ENCODE measurements at places on chromosomes 16 and 17.

GRCh38 chr17:79988185-79988971 is 47.3 kb downstream of the TBC1D16 start:
- no peak for DNase-seq

GRCh38 chr16:51030516-51030915 is 120.6 kb downstream of the SALL1 start:
- no peak for DNase-seq

- no peak for DNase-seq
These were observed 159.8 kb downstream of the COPRS start for GRCh38 chr17:31699281-31699680.

GRCh38 chr16:67055712-67056487 is 27.0 kb downstream of the CBFB start:
- no peak for DNase-seq

DNA sequence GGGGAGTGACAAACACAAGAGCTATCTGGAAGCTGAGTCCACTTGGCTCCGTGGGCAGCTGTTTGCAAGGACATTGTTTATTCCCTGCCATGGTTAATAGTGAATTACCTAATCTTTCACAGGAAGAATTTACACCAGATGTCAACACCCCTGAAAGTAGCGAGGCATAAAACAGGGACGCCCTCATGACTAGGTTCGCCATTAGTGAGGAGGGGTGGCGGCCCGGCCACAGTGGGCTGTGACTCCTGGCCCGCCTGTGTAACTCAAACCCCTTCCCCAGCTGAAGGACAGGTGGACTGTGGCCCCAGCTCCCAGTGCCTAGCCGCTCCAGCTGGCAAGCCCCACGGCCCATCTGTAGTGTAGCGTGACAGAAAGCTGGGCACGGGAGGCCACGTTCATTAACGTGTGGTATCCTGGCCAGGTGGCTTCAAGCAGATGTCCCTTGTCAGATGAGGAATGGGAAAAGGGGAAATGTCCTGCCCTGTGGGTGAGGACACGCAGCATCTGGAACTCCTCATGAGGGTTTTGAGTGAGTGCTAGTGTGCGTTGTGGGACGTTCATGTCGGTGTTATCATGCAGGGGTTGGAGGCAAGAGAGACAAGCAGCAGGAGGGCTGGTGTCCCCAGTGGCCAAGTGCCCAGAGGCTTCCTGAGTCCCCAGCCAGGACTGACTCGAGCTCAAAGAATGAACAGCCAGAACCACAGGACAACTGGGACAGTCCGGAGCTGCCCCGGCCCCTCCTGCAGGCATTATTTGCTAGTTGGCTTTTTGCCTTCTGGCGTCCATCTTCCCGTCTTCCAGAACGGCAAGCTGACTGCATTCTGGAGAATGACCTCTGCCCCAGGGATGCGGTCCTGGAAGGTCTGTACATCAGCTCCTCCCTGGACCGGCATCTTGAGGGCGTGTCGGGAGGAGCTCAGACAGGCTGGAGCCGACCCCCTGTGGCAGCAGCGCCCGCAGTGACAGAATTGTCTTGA is 19.2 kb downstream of the KDM8 start:
- DNase-seq: no peak

DNA sequence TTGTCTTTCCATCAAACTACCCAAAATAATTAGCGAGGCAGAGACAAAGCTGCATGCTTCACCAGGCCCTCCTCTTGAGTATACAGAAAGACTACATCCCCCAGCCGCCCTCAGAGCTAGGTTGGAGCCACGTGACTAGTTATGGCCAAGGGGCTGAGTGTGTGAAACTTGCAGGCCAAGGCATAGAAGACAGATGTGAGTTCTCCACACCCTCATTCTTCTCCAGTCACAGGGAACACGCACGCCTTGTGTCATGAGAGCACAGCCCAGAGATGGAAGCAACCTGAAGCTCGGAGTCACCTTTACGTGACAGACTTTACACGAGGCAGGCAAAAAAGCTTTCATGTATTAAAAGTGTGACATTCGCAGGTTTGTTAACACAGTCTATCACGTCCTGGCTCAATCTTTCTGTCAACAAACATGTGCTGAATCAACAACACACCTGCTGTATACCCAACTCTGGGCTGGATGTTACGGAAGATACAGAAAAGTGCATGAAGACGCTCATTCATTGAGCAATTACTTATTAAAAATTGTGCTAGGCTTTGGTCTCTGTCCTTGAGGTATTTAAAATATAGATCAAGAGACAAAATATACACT is 38.3 kb downstream of the STX8 start:
- DNase-seq: no peak

GRCh38 chr16:66304961-66305360 is 61.5 kb upstream of the CDH5 start:
- no peak for DNase-seq

DNA sequence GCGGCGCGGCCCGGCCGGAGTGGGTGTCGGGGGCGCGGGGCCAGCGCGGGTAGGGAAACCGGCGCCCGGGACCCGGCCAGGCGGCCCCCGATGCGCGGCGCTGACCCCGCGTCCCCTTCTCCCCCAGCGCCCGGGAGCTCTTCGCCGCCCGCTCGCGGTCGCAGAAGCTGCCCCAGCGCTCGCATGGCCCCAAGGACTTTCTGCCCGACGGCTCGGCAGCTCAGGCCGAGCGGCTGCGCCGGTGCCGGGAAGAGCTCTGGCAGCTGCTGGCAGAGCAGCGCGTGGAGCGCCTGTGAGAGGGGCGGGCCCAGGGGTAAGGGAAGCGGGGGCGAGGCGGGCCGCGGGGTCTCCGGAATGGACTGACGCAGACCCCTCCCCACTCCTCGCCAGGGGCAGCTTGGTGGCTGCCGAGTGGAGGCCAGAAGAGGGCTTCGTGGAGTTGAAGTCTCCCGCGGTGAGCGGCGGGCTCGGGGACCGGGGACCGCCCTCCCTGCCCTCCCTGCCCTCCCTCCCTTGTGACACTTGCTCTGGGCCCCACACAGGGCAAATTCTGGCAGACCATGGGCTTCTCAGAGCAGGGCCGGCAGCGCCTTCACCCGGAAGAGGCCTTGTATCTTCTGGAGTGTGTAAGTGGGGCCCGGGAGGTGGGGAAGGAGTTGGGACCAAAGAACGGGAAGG is 430 bp downstream of the TSEN54 start:
- DNase-seq: no peak

DNA sequence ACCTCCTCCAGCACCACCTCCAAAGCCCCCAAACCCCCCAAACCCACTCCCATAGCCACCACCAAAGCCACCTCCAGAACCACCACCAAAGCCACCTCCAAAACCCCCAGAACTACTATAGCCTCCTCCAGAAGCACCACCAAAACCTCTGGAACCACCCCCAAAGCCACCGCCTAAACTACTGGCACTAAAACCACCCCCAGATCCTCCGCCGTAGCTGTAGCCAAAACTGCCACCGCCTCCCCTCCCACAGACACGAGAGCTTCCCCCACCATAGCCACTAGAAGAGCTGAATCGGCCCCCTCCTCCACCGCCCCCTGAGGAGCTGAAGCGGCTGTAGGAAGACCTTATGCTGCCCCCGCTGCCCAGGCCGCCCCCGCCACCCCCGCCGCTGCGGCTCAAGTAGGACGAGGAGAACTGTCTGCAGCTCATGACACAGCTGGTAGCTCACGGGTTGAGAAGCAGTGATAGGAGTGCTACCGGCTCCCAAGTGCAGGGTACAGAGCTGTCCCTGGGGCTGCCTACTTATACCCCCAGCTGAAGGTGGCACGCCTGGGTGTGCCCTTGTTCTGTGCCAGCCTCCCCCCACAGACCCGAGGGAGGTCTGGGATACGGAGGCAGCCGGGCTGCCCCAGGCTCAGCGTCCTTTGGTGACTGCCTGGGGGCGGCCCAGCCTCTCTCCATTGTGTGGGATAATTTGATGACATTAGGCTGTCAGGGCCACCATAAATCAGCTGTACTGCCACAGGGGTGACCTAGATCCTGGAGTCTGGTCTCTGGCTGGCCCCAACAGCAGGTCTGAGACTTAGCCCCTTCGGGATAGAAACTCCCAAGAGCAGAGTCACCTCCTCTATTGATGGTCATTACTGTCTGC is at the start of gene KRT9:
Gene KRT9, minus strand, starts transcription at position 499 of the 874 bp plus-strand sequence. Its CDS starts 67 bp downstream, at position 432.
- DNase-seq: no peak

DNA sequence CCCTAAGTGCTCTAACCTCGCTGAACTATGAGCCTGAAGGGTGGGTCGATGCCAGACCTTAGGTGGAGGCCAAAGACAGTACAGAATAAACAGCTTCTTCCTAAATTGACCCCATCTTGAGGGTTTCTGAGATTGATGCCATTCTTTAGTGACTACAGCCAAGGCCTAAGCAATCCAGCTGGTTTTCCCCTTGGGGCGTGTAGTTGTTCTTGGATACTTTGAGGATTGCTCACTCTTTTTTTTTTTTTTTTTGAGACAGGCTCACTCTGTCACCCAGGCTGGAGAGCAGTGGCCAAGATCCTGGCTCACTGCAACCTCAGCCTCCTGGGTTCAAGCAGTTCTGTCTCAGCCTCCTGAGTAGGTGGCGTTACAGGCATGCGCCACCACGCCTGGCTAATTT is 2.0 kb downstream of the OVCA2 start:
- DNase-seq: no peak

- DNase-seq: no peak
These were observed 127.1 kb downstream of the MAF start for GRCh38 chr16:79473456-79473855.

DNA sequence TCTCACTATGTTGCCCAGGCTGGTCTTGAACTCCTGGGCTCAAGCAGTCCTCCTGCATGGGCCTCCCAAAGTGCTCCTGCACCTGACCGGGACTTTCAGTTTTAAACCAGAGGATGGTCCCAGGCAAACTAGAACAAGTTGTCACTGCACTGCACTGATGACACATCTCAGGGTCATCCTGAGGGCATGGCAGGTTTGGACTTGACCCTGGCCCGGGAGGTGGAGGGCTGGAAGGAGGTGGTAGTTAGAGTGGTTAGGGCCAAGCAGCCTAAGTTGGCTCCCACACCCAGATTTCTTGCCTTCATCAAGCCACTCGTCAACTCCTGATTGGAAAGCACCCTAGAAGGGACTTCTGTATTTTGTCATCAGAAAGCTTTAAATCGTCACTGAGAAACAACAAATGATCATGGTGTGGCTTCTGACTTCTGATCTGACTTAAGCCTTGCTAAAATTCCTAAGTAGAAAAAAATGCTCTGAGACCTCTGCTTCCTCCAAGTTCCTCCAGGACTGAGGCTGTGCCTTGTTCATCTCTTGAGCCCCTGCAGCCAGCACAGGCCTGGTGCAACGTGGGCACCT is 43.5 kb downstream of the EMP2 start:
- DNase-seq: no peak

GRCh38 chr16:425082-425718 is at the start of gene RAB11FIP3:
Gene RAB11FIP3 (plus strand): TSS chr16:425649. CDS start chr16:426007, 358 bp downstream.
- DNase-seq: peak; percentile 63

GRCh38 chr17:82242698-82242976 is 13.8 kb downstream of the SLC16A3 start:
- no peak for DNase-seq

GRCh38 chr16:27772093-27772825 is 222.3 kb downstream of the KATNIP start:
- DNase-seq: no peak

- DNase-seq: no peak
These were observed 15.4 kb upstream of the KIFC3 start for GRCh38 chr16:57817680-57818079.

DNA sequence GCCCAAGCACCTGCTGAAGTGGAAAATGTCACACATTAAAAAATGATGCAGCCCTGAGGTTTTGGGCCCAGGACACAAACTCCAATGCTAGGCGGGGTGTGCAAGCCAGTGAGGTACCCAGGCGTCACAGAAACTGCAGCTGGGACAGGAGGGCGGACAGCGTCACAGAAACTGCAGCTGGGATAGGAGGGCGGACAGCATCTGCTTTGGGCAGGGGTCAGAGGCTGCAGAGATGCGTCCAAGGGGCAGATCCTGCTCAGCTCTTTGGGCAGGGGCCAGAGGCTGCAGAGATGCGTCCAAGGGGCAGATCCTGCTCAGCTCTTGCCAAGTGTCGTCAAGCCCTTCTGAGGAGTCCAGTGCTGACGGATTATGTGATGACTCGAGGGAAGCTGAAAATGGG is 43.9 kb upstream of the RCVRN start:
- no peak for DNase-seq

- DNase-seq: no peak
These were observed 67.1 kb downstream of the CLEC18A start for GRCh38 chr16:70018254-70018653.

DNA sequence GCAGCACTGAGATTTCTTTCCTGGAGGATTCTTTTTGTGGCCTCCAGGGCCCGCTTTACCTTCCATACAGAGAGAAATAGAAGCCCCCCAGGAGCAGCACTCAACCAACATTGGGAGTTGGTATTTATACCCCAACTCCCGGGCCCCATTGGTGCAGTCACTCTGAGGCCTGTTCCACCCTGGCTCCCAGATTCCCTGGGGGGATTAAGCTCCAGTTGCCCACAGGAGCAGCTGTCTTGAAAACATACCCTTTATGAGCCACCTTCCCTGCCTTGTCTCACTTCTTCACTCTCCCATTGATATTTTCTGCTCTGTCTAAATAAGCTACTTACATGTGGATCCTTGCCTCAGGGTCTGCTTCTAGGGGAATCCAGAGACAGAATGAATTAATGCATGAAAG is 167.8 kb downstream of the KATNIP start:
- no peak for DNase-seq

GRCh38 chr17:31582151-31582907 is 190.9 kb downstream of the RAB11FIP4 start:
- DNase-seq: no peak

- DNase-seq: no peak
These were observed 65.2 kb upstream of the ZNF469 start for GRCh38 chr16:88317613-88317965.

DNA sequence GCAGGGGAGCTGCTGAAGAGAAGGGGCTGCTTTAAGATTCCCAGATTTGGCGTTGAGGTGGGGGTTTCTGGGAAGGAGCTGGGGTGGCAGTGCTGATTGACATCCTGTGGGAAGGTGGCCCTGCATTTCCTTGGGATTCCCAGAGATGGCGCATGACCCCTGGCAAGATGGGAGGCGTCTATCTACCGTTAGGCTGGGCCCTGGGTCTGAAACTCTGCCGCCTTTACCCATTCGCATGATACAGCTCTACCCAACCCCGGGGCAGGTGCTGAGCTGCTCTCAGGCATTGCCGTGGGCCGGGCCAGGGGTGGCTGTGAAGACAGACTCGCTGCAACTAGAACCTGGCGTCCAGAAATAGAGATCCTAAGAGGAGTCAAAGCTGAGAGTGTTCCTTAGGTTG is 9.9 kb upstream of the MVD start:
- no peak for DNase-seq

DNA sequence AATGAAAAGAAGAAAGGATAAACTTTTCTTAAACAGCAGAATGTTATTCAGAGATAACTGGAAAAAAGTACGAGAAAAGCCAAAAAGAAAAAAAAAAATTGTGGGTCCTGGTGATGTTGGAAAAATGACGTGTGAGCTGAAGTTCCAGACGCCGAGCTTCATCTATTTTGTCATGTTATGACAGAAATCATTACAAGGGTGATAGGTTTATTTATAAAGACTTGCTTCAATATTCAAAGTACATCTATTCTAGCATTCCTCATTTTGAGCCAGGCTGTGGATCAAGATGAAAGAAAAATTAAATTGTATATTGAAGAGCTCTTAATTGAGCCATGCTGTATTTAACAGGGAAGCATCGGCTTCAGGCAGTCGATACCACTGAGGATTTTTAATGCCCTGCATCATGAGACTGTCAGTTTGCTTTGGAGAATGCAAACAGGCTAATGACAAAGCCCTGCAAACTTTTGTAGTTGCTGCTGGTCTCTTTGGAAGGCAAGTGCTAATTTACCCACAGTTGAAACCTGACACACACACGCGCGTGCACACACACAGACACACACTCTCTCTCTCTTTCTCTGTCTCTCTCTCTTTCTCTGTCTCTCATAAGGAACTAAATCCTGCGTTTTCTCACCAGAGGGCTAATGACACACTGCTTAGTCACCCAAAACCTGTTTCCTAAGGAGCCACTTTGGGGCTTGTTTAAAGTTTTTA is 110.7 kb downstream of the WWOX start:
- no peak for DNase-seq

Measured in stimulated activated CD8-positive, alpha-beta memory T cell treated with anti-CD3 and anti-CD28 coated beads, Interleukin-15, amount 100 ng/mL, for 4 hours (primary cell).